ENCODE measurements at places on chromosomes 5 and 9.

GRCh38 chr5:66277981-66278380 is 133.9 kb downstream of the SREK1 start:
- no peak for DNase-seq

DNA sequence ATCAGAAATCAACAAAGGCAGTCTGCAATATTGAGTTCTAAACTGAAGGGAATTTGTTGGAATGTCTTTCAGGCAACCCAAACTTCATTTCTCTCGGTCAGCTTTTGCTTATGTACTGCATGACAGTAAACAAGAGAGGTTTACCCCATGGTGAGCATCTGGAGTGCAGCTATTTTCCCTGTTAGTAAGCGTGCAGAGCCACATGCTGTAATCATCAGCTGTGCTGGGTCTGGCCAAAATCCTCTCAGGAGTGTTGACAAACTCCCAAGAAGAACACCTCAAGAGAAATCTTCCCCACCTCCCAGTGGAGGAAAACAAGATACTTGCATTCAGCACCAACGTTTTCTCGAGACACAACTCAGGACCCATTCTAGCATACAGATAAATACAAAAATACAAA is 83.6 kb upstream of the ADAMTSL1 start:
- DNase-seq = peak; percentile 82

DNA sequence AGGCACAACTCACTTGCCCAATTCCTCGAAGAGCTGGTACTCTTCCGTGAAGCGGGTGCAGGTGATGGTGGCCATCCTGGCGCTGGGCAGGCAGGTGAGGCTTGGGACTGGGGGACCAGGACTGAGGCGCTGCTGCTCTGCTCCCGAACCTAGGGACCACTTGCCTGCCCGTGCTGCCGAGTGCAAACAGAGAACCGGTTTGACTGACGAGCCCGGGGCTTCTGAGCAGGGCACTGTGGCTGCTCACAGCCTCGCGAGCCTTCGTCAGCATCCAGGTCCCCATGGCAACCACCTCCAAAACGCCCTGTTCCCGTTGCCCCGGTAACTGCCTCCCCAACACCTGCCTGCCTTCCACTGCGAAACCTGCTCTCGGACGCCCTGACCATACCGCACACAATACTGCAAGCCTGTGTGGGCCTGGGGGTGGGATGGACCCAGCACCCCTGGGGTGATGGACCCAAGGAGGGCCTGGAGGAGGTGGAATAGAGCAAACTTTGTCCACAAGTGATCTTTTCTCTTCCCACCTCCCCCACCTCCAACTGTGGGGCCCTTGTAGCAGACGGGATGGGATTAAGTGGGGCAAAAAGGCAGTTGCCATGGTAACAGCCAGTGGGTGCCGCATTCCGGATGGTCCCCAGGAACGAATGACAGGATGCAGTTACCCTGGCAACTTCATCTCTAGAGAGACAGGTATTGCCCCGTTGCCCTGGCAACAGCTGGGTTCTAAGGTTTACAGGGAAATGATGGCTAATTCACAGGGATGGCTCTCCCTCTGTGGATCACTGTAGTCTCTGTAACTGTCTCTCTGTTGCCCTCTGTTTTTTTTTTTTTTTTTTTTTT is at the start of gene CAMK2A:
TSS of gene CAMK2A (minus strand) at position 223 of the 840 bp plus-strand sequence. CDS start at position 75, 148 bp downstream.
- DNase-seq = no peak

- no peak for DNase-seq
Observed at GRCh38 chr5:6508931-6509330, 60.3 kb downstream of the UBE2QL1 start.

GRCh38 chr5:81391-82021 is 10.5 kb upstream of the PLEKHG4B start:
- DNase-seq = no peak

DNA sequence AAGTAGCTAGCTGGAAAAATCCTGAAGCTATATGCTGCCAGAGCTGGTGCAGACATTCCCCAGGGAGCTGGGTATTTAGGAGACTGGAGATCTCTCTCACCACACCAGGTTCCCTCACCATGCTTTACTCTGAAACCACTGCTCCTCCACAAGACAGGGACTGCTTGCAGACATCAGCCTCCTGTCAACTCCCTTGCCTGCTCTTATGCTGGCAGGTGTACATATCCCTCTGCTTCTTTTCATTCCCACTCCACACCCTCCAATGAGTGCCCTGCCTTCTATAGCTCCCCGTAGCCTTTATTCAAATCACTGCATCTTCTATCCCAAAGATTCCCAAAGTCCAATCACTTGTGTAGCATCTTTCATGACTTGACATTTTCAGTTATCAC is 380.7 kb downstream of the NFIB start:
- no peak for DNase-seq

DNA sequence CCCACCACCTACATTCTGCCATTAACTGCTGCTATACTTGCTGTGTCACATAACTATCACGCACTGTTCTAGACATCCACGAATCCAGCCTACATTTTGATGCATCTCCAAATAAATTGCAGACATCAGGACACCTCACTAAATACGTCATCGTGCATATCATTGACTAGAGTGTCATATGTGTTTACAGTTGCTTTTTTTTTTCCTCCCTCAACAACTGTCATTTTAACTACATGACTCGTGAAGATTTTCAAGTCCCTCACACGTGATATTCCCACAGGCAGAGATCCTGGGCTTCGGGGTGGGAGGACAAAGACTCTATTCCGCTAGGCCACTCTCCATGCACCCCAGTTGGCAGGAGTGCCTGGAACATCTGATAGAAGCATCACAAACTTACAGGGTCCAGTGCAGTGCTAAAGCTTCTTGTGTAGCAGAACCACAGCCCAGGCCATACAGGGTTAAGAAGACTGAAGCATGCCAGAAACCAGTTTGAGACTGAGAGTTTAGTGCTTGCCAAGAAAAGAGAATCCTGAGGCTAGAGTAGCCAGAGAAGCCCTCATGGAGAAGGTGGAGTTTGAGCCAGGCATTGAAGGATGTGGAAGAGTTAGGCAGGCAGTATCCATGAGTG is 1.1 kb downstream of the PCYOX1L start:
- DNase-seq = no peak

DNA sequence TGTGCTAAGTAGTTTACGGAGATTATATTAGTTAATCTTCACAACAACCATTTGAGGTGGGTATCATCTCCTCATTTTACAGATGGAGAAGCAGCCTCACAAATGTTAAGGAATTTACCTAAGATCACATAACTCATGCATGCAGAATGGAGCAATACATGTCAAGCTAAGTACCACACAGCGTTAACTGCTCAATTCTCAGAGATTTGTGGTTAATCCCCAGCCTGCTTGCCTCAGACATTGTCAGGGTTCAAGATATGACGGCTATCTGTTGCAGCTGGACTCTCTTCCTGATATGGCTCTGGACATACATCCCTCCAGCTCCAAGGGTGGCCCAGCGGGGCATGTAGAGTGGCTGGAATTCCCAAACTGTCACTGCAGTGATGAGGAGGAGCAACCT is 7.3 kb upstream of the ZNF346 start:
- peak; percentile 63 for DNase-seq
